ENCODE measurements at places on chromosomes 6 and 20.

GRCh38 chr20:53611449-53611894 is 17.8 kb upstream of the ZNF217 start:
- peak; percentile 82 for DNase-seq

- DNase-seq = no peak
These were observed 75.1 kb downstream of the MYO6 start for GRCh38 chr6:75824160-75824559.

GRCh38 chr6:37175332-37176267 is 5.6 kb downstream of the PIM1 start:
- no peak for DNase-seq

DNA sequence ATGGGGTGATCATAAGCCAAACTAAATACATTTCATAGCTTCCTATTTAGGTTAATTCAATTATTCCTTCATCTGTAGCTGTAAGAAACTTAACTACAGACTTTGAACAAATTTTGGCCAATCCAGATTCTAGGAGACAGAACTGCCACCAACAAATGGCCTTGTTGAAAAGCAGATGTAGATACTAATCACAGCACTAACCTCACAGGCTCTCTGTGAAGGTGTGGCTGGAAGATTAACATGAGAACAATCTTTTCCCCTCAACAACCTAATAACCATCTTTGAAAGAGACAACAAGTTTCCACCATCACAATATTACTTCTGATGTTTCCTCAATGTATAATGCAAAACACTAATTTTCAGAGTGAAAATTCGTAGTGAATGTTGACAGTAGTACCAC is 87.8 kb downstream of the SESN1 start:
- DNase-seq = no peak

DNA sequence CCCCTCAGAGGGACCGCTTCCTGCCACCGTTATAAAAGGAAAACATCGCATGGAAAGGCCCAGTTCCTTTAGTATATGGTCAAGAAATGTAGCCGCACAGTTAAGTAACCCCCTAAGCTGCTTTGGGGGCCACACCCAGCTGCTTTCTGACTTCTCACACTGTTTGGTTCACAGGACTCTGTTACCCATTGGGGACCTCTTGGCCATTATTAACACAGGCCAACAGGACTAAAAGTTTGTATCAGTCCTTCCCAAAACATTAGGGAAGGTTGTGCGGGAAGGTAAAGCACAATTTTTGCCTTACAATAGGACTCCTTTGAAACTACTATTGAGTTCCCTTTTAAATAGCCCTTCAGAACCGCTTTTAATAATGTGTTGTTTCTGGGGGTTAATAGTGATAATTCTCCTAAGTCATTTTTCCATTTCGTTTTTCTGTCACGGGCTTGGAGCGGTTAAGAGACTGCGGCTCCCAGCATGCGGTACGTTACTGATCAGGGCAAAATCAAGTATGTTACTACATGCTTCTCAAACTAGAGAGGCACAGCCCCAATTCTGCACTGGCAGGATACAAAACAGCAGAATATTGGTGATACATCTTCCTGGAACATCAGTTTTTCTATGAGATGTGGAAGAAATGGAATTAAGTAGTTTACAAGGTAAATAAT is 668 bp upstream of the RPP40 start:
- DNase-seq = no peak

DNA sequence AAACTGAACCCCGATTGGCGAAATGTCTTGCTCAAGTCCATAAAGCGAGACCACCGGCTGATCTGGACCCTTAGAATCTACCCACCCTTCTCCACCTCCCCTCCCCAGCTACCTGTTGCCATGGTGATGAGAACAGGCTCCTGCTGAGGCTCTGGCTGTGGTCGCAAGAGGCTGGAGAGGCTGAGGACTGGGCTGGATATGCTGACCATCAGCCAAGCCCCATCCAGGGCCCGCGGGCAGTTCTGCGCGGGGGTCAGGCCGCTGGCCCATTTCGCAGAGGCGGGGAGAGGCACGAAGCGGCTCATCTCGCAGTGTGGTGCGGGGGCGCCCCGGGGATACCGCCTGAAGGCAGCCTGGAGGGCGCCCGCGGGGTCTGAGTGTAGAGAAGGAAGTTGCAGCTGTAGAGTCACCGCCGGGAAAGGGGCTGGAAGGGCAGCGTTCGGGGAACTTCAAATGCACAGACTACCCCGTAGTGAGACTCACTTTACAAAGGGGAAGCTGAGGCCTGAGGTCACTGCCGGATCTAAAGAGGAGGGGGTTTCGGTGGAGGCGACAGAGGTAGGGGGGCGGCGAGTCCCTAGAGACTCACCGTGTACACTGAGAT is 671 bp downstream of the TAPBP start:
- peak; percentile 30 for DNase-seq

DNA sequence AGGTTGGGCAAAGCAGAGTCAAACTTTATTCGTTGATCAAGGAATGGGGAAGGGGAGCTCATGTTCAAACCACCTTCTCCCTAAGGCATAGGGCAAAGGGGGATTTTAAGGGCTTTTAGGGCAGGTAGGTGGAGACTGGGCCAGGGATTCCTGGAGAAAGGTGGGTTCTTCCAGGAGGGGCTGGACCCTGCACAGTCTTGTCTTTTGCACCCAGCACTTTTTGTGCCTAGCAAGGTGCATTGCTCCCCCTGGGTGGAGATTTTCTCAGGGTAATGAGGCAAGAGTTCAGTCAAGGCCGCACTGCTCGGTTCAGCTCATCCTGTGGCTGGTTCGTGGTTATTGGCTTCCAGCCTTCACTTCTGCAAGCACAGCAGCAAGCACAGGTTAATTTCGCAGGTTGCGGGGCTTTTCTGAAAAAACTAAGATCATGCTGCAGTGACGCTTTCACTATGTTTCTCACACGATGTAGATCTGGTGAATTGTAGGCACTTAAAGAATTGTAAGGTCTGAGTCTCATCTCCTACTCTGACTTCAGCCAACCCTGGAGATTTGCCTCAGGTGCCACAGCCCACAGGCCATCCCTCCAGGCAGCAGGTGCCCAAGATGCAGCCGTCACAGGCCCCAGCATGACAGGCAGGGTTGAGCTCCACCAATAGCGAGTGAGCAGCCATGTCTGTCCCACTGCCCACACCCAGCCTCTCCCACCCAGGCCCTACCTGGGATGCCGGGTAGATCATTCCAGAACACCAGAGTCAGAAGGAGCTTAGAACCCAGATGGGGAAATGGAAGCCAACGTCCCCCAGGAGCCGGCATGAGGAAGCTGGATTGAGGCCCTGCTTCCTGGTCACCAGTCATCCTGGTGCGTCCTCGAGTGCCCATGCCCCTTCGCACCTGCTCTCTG is 37.1 kb downstream of the SUN5 start:
- no peak for DNase-seq

- no peak for DNase-seq
These were observed 15.1 kb upstream of the MBOAT1 start for GRCh38 chr6:20227350-20227749.

- no peak for DNase-seq
These were observed 16.7 kb downstream of the UBE2V1 start for GRCh38 chr20:50096237-50096636.

DNA sequence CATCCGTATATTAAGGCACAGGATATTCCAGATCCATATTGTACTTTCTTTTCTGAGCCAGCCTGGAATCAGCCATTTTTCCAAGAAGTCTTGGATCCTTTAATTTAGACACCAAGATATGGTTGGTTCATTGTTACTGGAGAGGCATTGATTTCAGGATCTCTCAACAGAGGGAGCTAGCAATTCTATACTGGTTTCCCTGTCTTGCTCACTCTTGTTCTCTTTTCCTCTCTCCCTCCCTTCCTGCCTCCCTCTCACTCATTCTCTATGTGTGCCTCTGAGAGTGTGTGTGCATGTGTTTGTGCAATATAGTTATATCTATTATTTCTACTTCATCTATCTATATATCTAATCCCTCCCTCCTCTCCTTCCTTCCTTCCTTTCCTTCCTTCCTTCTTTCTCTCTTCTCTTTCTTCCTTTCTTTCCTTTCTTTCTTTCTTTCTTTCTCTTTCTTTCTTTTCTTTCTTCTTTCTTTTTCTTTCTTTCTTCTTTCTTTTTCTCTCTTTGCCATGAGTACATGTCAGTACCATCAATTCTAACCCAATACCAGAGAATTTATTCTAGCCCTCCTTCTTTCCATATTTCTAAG is 299.1 kb downstream of the EPHA7 start:
- DNase-seq = no peak

- peak; percentile 25 for DNase-seq
These were observed 103.0 kb downstream of the SASH1 start for GRCh38 chr6:148445620-148446019.

DNA sequence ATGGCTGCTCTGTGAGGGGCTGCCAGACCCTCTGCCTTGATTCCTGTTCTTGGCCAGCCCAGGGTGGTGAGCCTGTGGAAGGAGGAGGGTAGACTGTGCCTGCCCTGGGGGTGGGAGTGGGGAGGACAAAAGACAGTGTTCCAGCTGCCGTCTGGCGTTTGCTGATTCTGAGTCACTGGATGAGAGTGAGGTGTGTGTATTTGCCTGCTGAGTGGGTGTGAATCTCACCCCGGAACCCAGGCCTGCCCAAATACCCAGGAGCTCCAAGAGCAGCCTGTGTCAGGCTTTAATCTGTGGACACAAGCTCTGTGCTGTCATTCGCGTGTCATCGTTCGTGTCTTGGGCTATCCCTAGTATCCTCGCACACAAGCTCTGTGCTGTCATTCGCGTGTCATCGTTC is 2.6 kb upstream of the LKAAEAR1 start:
- DNase-seq = peak; percentile 37

DNA sequence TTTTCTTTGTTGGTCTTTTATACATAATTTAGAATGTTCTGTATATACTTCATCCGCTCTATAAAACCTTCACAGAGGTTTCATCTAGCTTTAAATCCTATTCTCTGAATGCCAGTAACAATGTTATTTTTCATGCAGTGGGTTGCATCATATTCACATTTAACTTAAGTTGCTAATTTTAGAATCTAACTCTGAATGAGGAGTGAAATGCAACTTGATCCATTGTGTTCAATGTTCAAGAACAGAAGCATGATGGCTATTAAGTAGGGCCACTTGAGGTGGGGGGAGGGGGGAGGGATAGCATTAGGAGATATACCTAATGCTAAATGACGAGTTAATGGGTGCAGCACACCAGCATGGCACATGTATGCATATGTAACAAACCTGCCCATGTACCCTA is 224.5 kb downstream of the NKAIN2 start:
- no peak for DNase-seq

DNA sequence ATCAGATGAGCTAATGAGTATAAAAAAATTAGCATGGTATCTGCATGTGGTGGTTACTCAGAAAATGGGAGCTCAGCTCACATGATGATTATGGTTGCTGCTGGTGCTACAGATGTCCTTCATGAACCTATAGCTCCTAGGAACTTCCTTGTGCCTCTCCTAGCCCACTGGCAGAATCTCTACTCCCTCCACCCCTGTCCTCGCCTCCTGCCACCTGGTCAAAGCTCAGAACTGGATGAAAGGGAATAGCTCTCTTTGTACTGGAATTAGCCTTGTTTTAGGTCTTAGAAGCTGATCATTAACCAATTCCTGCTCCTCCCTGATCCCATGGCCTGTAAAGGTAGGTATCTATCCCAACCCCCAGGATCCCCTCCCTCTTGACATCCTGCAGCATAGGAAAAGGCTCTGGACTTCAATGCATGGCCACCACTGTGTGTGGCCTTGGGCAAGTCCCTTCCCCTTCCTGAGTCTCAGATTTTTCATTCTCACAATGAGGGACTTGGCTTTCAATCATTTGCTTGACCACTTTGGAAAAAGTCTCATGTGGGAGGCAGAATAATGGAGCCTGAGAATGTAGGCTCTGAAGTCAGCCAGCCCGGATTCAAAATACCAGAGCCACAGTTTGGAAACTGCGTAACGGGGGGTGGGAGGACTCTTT is 43.9 kb downstream of the SLC13A3 start:
- DNase-seq = no peak

GRCh38 chr20:10861090-10861489 is 187.3 kb upstream of the JAG1 start:
- DNase-seq = peak; percentile 74

GRCh38 chr20:8330319-8330784 is 198.3 kb downstream of the PLCB1 start:
- DNase-seq = no peak

GRCh38 chr20:21027569-21027968 is 78.6 kb downstream of the LINC00237 start:
- DNase-seq = peak; percentile 56

- peak; percentile 22 for DNase-seq
These were observed 64.9 kb downstream of the LAMA4 start for GRCh38 chr6:112189494-112189893.

DNA sequence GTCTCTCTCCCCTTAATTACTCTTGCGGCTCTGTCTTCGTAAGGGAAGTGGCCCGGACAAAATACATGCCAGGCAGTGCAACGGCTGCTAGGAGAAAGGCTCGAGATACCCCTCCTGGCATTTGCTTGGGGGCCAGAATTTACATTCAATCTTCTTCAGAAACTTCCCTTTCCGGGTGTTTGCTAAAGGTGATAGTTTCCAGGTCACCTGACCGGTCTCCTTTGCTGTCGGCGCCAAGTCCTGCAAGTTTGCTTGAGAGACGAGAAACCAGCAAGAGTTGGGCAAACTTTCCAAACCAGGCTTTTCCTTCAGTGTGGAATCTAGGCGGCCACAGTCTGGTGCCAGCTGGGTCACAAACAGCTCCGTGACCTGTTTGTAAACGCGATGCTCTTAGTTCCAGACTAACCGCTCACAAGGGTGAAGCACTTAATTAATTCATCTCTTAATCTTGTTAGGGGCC is 563 bp upstream of the SRSF3 start:
- DNase-seq = peak; percentile 71

DNA sequence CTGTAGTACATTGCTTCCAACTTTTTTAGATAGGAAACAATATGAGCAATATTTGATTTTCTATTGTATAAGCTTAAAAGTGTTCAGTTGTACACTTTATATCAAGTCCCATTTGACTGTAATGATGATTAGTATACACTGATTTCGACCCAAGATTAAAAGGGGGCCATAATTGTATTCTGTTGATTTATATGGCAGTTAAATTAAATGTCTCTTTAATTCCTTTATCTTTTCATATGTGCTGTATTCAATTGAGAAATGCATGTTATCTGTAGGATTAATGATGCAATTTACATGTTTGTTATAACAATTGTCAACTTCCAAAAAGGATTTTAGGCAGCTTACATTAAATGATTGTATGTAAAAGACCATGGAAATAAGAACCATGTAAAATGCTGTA is 317.5 kb downstream of the CDKAL1 start:
- DNase-seq = no peak

GRCh38 chr20:37342231-37343177 is 3.4 kb upstream of the SRC start:
- DNase-seq = no peak

DNA sequence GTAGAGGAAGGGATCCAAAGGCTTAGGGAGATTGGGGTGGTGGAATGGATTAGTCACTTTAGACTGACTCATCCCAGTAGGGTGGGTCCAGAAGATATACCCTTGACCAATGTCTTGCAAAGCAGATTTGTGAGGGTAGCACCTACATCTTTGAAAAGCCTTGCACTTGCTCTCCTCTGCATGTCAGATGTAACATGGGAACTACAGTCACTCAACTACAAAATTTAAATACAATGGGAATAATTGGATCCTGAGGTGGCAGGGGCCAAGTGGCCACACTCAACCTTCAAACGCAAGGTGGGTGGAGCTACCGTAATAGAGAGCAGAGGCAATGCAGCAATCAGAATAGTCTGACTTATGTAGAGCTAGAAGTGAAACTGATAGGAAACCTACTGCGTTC is 71.2 kb downstream of the ME1 start:
- DNase-seq = peak; percentile 43

GRCh38 chr6:75800708-75801505 is 51.9 kb downstream of the MYO6 start:
- no peak for DNase-seq

GRCh38 chr6:106141441-106142237 is 55.5 kb downstream of the PRDM1 start:
- DNase-seq = no peak
